Heart left ventricle (tissue), 16 donors: ENCODE measurements at places on chromosomes 2 and 18. TPM values are rescaled to one million over a fixed set of nuclear protein-coding genes. Genes with fewer than 3 reads are reported as not detected.
A peak's percentile ranks its signal among the peaks of the same experiment; 100 is the strongest.

The WIPF1 gene
- total RNA-seq, result 20.5 TPM

The TMEM37 gene
- total RNA-seq, result 1.7 TPM

The IHH gene
- total RNA-seq, result not detected

The FAM228A gene
- total RNA-seq, result 0.19 TPM

The TMEM247 gene
- total RNA-seq, result not detected

The KCNIP3 gene
- total RNA-seq, result 3.0 TPM

DNA sequence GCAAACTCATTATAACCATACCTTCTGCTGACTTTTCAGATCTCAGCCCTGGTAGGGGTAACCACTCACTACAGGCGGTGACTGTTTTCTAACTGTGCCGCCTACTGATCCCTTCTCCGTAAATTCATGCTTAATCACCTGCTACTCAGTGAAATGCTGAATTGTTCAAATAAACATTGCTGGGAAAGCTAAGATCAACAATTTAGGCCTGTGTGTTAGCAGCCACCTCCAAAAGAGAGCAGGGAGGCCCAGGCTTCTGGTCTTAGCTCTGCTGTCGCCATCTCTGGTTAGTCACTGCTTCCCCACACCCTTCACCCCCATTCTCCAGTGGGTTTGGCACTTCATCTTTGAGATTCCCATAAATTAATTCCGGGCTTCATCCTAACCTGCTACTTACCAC, 21.8 kb upstream of the NT5C1B start:
- H3K4me1 ChIP-seq, result peaks cover 5% of the 10 kb centered on the region
- no peak overlapping the region for H3K4me3 ChIP-seq
- no peak overlapping the region for H3K27ac ChIP-seq
- no peaks in the 10 kb centered on the region for H3K36me3 ChIP-seq

GRCh38 chr18:80172056-80172455, 63.0 kb downstream of the ADNP2 start:
- H3K27me3 ChIP-seq, result no peaks in the 10 kb centered on the region
- no peak overlapping the region for H3K4me3 ChIP-seq

DNA sequence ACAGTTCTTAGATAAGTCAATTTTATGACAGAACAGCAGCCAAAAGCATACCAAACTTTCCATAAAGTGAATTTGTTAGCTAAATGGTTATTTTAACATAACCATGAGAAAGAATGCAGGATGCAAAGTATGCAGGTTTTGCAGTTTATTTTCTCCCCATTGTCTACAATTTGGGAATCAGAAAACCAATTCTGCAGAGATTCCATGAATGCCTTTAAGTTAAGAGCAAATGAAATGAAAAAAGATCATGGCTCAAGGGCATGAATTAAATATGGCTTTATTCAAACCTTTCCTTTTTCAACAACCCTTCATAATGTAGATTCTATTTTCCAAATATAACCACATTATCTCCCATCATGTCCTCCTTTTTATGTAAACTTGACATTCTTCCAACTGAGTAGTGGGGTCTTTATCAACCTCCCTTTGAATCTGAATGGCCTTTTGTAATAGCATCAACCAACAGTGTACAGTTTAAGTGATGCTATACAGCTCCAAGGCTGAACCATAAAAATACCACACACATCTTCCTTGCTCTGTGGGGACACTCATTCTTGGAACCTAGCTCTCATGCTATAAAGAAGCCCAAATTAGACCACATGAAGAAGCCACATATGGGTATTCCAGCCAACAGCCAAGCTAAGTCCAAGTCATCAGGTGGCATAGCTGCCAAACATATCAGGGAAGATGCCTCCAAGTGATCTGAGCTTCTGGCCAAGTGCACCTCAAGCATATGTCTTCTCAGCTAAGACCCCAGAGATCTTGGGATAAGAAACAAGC, 49.8 kb downstream of the PIAS2 start:
- H3K4me3 ChIP-seq, result no peak overlapping the region
- no peaks in the 10 kb centered on the region for H3K36me3 ChIP-seq
- H3K27me3 ChIP-seq, result no peaks in the 10 kb centered on the region
- no peaks in the 10 kb centered on the region for H3K4me1 ChIP-seq
- no peak overlapping the region for H3K27ac ChIP-seq

DNA sequence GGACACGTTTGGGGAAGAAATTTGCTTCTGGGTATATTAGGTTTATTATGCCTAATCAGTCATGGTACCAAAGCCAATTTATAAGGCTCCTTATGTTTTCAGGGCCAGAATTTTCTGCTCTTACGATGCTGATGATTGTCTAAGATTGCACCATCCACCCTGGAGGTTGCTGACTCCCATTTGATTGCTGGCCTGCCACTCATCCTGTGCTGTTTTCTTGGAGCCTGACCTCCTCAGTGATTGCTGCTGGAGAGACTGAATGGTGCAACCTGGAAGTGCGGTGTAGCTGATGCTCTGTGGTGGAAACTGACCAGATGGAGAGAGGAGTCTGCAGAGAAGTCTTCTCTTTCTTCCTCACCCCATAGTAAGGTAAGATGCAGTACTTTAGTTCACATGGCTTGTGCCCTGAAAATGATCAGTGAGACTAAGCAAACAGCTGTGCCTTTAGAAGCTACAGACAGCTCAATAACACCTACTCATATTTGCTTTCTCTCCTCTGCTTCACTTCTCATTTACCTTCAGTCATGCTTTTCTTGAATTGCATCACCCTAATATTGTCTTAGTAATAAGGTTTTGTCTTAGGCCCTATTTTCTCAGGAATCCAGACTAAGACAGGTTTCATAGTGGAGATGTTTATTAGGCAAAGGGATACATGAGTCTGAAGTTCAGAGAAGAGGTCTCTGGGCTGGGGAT, 17.4 kb downstream of the ZNF24 start:
- H3K36me3 ChIP-seq, result no peaks in the 10 kb centered on the region
- H3K4me3 ChIP-seq, result no peak overlapping the region
- no peak for DNase-seq
- no peak overlapping the region for H3K27ac ChIP-seq

DNA sequence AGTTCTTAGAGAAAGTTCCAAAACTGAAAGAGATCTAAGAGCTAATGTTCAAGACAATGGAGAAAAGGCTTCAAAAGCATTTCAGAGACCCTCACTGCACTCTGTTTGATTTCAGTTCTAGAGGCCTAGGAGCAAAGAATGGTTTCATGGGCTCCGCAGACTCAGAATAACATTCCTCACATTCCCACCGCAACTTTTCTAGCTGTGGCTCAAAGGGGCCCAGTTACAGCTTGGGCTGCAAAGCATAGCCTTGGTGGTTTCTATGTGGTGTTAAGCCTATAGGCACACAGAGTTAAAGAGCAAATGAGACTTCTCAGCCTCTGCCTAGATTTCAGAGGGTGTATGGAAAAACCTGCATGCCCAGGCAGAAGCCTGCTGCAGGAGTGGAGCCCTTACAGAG, 73.0 kb downstream of the FSIP2 start:
- no peaks in the 10 kb centered on the region for H3K36me3 ChIP-seq
- H3K4me1 ChIP-seq, result no peaks in the 10 kb centered on the region
- no peak for DNase-seq
- H3K27ac ChIP-seq, result no peak overlapping the region
- no peak overlapping the region for H3K4me3 ChIP-seq
- H3K27me3 ChIP-seq, result no peaks in the 10 kb centered on the region

GRCh38 chr2:156589381-156590079, 153.4 kb downstream of the GPD2 start:
- no peak overlapping the region for H3K27ac ChIP-seq
- no peak overlapping the region for H3K4me3 ChIP-seq
- no peaks in the 10 kb centered on the region for H3K4me1 ChIP-seq
- H3K36me3 ChIP-seq, result peaks cover 4% of the 10 kb centered on the region

GRCh38 chr2:135091681-135092080, 39.6 kb downstream of the RAB3GAP1 start:
- peaks cover 23% of the 10 kb centered on the region for H3K36me3 ChIP-seq
- H3K4me3 ChIP-seq, result no peak overlapping the region
- no peaks in the 10 kb centered on the region for H3K4me1 ChIP-seq
- H3K27ac ChIP-seq, result no peak overlapping the region

- H3K27me3 ChIP-seq, result no peaks in the 10 kb centered on the region
- H3K4me3 ChIP-seq, result no peak overlapping the region
- no peaks in the 10 kb centered on the region for H3K4me1 ChIP-seq
- H3K36me3 ChIP-seq, result no peaks in the 10 kb centered on the region
These were observed 56.1 kb upstream of the DCC start for GRCh38 chr18:52283927-52284326.

- H3K27ac ChIP-seq, result peak overlapping the region; percentile 81
- H3K4me3 ChIP-seq, result peak overlapping the region; percentile 22
- H3K4me1 ChIP-seq, result peaks cover 27% of the 10 kb centered on the region
- DNase-seq, result peak; percentile 61
- H3K36me3 ChIP-seq, result no peaks in the 10 kb centered on the region
These were observed 24.4 kb downstream of the MBP start for GRCh38 chr18:77108001-77108692.

DNA sequence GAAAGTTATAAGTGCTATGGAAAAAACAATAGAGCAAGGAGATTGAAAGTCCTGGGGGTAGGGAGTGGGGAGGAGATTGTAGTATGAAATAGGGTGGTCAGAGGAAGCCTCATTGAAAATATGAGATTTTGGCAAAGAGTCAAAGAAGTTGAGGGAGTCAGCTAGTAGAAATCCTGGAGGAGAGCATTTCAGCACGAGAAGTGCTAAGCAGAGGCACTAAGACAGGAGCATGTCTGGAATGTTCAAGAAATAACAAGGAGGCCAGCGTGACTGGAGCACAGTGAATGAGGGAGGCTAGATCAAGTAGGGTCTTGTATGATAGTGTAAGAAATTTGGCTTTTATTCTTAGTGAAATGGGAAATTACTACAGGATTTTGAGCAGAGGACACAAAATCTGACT, 2.1 kb upstream of the TSPYL6 start:
- no peaks in the 10 kb centered on the region for H3K36me3 ChIP-seq
- H3K4me1 ChIP-seq, result no peaks in the 10 kb centered on the region
- H3K27ac ChIP-seq, result no peak overlapping the region

GRCh38 chr2:139067072-139067471, 286.9 kb upstream of the NXPH2 start:
- DNase-seq, result no peak
- H3K36me3 ChIP-seq, result no peaks in the 10 kb centered on the region
- H3K27me3 ChIP-seq, result no peaks in the 10 kb centered on the region
- H3K4me1 ChIP-seq, result no peaks in the 10 kb centered on the region
- H3K27ac ChIP-seq, result no peak overlapping the region

DNA sequence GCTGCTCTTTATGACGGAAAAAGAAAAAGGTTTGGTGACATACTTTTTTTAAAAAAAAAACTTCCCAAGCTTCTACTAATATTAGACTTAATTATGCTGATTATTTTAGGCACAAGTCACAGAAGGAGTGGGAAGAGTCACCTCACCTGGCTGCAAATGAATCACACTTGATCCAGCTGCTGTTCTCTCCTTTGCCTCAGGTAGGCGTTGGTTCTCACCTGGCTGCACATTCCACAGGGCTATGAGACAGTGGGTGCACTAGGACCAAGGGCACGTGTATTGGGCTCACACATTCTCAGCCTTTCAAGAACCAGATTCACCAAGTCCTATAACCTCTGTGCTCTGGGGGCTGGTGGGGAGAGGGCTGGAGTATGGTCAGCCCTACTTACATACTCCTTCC, 93.3 kb downstream of the TGFA start:
- no peak overlapping the region for H3K4me3 ChIP-seq
- peaks cover 3% of the 10 kb centered on the region for H3K27me3 ChIP-seq
- no peaks in the 10 kb centered on the region for H3K4me1 ChIP-seq
- no peak for DNase-seq
- H3K36me3 ChIP-seq, result no peaks in the 10 kb centered on the region

DNA sequence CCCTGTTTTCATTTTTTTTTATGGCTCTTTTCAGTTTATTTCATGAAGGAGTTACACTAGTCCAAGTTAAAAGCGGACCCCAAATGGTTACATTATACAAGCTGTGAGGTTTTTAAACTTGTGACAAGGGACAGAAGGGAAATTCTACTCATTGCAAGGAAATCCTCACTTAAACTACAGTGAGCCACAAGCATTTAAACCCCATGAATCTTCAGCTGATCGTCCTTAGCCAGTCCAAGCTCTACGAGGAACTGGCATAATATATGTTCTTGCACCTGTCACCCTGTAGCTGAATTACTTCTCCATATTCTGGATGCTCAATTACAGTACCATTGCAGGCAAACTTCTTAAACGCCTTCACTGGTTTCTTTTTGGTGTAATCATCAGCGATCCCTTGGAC, 64.5 kb downstream of the ASAP2 start:
- DNase-seq, result no peak
- no peaks in the 10 kb centered on the region for H3K36me3 ChIP-seq

GRCh38 chr2:98309580-98309979, 36.7 kb upstream of the CNGA3 start:
- no peak overlapping the region for H3K4me3 ChIP-seq
- no peaks in the 10 kb centered on the region for H3K36me3 ChIP-seq
- H3K27me3 ChIP-seq, result peaks cover 6% of the 10 kb centered on the region
